ENCODE measurements at places on chromosomes 1 and 21.

DNA sequence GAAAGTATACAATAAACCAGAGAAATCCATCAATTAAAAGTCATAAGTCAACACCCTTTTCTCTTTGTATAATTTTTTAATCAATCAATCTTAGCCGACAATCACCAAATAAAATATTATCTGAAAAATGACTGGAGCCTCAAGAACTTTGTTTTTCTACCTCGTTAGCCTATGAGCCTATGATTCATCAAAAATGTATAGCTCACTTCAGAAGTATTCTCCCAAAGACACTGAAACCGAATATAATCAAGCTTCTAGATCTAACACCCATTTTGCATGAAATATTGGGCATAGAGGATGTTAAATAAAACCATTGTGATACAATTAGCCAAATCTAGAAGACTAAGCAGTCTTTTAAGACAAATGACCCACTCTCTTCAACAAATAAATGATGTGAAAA, 17.8 kb upstream of the RSBN1 start:
- no peak for DNase-seq

- no peak for DNase-seq
Measured at GRCh38 chr1:218852527-218852926, 321.2 kb upstream of the LYPLAL1 start.

GRCh38 chr1:14516974-14517840, 81.3 kb upstream of the KAZN start:
- no peak for DNase-seq

DNA sequence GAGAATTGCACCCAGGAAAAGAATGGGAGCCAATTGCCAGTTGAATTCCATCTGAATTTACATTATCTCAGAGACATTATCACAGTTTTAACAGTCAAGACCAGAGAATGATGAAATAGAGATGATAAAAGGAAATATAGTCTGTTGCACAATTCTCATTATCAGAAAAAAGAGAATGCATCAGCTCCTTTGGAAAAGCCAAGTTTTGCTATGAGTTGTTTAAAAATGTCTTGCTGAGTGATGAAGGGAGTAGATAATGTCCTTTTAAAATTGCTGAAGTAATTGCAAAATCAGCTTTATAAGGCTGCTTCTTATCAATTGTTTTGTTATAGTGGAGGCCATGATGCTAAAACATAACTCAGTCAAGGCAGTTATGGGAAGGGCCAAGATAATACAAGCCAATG, 37.9 kb upstream of the EEIG2 start:
- no peak for DNase-seq

DNA sequence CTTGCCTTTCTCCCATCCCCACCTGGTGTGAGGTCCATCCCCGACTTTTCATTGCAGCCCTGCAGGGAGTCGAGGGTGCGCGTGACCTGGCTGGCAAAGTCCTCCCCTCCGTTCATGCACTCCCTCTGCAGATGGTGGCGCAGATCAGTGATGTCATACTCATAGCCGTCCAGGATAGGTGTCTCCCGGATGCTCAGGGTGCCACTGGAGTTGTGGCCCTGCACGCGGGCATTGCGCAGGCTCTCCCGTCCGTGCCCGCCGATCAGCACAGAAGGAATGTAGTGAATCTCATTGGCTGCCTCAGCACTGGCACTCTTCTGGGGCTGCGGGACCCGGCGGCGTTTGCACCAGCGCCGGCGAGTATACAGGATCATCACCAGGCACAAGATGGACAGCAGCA, 132.1 kb downstream of the ASTN1 start:
- DNase-seq, result no peak

DNA sequence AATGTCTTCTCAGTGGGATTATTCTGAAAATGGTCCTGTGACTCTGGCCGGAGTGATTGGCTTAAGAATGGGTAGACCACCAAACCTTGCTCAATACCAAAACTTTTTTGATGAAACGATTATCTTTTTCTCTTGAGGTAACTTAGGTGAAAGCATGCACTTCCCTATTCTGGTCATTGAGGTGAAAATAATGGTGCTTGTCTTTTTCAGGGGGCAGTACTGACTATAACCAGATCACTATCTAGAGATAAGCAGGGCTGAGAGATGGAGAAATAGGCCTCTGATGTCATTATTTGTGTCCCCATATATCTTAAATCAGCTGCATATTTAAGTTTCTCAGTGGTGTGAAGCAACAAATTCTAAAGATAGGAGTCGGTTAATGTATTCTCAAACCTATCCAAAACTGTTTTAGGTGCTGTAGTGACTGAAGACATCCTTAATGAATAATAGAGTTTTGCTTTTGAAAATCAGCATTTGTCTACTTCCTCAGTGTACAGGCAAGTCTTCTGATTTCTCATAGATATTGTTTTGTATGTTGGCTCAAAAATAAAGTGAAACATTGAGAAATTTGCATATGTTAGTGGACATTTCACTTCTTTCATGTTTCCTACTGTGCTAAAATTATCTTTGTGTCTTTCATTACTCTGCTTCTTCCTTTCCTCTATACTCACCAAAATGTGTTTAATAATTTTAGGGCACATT, 735.3 kb upstream of the ADGRL4 start:
- no peak for DNase-seq

GRCh38 chr1:77383236-77383635, 101.4 kb downstream of the AK5 start:
- no peak for DNase-seq

DNA sequence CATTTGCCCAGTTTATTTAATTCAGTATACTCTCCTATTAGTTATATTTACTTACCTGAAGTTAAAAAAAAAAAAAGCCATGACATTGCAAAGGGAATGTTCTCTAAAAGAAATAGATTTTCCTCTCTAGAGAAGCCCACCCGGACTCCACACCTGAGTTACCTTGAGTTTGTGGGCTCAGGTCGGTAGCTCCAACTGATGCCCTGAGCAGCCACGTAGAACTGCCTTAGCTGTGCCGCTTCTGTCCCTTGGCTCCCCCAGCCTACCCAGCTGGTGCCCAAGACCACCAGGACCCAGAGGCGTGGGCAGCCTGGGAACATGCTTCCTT, 250 bp downstream of the F5 start:
- DNase-seq, result no peak

DNA sequence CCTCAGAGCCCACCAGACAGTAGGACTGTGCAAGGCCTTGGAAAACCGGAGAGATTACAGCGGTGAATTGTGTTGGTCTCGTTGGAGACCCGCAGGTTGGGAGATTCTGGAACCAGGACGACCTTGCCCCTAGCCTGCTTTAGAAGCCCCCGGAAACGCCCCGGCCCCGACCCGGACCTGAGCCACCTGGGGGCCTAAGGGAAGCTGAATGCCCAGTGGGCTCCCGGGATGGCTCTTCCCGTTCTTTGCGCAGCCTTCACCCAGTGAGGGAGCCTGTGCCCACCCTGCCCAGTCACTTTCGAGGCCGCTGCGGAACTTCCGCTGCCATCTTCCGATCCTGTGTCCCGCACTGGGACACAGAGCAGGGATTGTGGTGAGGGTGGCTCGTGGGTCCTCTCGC, 254.4 kb downstream of the FAM72C start:
- no peak for DNase-seq

- no peak for DNase-seq
Measured at GRCh38 chr1:231761747-231762541, 135.4 kb downstream of the DISC1 start.
